ENCODE measurements at places on chromosomes 3 and 15.

GRCh38 chr3:62523672-62524071 is 150.3 kb upstream of the FEZF2 start:
- no peak for DNase-seq

GRCh38 chr3:101248736-101249135 is 71.6 kb downstream of the IMPG2 start:
- DNase-seq: no peak

- DNase-seq: no peak
Measured at GRCh38 chr15:66940368-66940767, 125.0 kb upstream of the SMAD3 start.

DNA sequence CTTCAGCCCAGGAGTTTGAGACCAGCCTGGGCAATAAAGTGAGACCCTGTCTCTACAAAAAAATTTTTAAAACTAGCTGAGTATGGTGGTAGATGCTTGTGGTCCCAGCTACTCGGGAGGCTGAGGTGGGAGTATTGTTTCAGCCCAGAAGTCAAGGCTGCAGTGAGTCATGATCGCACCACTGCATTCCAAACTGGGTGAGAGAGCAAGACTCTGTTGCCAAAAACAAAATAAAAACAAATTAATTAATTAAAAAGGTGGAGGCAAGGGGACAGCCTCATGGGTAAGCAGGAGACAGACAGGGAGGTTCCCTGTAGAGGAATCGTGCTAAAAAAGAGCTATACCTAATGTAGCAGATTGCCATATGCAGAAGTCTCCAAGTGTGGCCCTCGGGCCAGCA is 12.6 kb downstream of the HAPLN3 start:
- DNase-seq: no peak

DNA sequence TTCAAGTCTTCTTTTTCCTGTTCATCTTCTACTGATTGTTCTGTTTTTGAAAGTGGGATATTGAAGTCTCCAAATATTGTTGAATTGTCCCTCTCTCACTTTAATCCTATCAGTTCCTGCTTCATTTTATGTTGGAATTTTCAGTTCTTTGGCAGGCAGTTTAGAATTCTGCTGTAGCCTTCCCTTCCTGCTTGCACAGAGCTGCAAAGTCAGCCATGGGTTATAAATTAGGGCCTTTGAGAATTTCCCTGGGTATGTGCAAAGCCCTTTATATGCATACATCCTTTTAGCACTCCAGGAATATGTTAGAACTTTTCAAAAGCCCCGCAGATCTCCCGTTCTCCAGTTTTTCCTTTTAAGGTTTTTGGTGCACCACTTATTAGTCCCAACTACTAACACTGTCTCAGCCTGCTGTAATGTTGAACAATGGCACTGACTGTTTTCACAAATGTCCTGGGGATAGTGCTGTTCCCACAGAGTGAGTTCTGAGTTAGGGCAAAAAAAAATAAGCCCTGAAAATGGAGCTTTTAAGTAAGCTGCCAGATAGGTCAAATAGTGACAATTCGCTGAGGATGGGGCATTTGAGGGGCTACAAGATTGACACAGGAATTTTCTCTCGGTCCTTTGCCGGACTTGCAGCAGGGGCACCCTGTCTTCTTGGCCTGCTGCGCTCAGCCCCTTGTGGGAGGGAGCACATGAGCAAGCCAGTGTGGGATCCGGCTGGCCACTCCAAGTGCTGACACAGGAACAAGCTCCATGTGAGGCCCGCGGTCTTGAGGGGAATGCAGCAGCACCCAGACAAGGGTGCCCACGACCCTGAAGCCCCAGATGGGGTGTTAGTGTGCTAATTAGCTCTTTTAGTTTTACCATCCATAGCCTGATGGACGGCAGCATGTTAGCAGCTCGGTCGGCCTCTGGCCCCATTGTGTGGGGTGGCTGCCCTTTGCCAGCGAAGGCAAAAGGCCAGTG is 96.0 kb downstream of the VPS8 start:
- DNase-seq: no peak

- no peak for DNase-seq
Measured at GRCh38 chr3:7638103-7638502, 777.2 kb downstream of the GRM7 start.

GRCh38 chr3:71318458-71318827 is 265.1 kb downstream of the FOXP1 start:
- DNase-seq: no peak

- no peak for DNase-seq
Measured at GRCh38 chr3:144968750-144969350, 997.2 kb downstream of the DIPK2A start.

- DNase-seq: no peak
Measured at GRCh38 chr15:25886498-25887140, 23.5 kb upstream of the ATP10A start.

DNA sequence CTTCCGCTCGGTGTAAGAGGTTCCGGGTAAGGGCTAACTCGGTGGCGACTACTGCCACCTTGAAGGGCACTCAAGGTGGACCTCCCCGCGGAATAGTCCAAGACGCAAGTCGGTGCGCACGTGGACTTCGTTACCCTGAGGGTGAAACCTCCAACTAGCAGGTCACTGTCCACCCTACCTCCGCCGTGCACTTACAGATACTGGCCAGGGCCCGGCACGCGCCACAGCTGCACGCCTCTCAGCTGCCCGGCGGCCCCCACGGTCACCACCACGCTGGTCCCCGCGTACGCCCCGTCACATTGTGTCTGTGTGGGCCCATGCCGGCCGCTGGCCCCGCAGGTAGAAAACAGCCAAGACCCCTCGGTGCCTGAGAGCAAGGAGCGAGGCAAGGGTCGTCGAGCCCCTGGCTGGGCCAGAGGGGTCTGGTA is 1.1 kb downstream of the LTK start:
- DNase-seq: no peak

DNA sequence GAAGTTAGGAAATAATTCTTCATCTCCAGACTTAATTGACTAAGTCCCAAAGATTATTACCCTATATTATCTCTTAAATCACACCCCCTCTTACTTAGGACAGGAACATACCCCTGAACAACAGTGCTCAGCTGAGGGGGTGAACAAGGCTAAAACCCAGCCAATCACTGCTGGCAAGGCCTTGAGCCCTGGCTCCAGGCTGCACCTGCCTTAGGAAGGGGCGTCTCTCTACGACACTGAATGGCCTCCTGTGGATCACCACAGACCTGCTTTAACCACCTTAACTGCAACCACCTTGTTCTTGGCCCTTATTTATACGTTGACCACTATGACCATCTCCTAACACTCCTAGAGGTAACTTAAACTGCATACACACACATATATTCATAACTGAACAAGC is 267.4 kb upstream of the THBS1 start:
- no peak for DNase-seq

Measured in NCI-H510A (cell line).